ENCODE measurements at places on chromosomes 5 and 9.
A peak's percentile ranks its signal among the peaks of the same experiment; 100 is the strongest.

- DNase-seq: no peak
These were observed 313.6 kb downstream of the KCTD16 start for GRCh38 chr5:144484124-144484897.

GRCh38 chr5:174414315-174414710, 310.1 kb upstream of the MSX2 start:
- no peak for DNase-seq

DNA sequence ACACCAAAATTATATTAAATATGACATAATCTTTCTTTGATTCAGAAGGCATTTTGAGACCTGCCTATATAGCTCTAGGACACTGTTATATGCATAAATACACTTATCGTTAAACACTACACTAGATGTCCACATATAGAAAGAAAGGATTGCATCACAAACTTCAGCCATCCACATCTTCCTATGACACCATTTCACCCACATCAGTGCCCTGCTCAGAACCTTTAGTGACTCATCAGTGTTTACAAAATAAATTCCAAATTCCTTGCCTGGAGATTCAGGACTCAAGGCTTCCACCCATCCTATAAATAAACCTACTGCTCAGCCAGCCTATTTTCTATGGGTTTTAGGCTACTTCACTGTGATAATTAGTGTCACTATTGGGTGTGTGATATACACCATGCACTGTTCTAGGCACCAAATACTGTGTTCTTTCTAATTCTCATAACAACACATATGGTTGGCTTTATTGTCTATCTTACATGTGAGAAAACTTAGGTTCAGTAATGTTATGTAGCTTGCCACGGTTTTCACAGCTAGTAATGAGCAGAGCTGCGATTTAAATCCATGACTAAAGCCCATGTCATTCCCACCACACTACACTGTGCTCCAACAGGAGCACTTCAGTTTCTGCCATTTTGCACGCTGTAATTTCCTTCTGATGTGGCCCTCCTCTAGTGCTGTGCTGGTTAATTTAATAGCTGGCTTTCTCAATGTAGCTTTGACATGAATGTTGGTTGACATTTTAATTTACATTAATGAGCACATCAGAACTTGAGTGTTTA, 103.3 kb downstream of the SREK1 start:
- peak; percentile 30 for DNase-seq

- DNase-seq: no peak
These were observed 3.9 kb downstream of the FLT4 start for GRCh38 chr5:180645274-180646204.

- no peak for DNase-seq
These were observed 680.6 kb downstream of the SEMA5A start for GRCh38 chr5:8865266-8865665.

DNA sequence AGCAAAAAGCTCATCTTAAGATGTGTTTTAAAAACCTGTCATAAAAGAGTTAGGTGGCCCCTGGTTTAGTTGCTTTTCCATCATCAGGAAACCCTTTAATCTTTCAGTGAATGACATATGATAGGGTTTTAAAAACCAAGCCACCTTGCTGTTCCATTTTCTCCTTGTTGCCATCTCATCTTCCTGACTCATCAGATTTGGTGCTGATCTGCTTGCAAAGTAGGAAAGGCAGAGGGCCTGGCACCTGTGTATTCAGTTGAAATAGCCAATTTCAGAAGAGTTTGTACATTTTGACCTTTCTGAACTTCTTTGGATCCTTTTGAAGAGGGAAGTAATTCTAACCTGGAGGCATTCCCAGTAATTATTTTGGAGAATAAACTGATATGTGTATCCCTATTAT, 272.7 kb downstream of the CD180 start:
- DNase-seq: no peak

- no peak for DNase-seq
These were observed 43.1 kb downstream of the LNPEP start for GRCh38 chr5:96978812-96979449.

DNA sequence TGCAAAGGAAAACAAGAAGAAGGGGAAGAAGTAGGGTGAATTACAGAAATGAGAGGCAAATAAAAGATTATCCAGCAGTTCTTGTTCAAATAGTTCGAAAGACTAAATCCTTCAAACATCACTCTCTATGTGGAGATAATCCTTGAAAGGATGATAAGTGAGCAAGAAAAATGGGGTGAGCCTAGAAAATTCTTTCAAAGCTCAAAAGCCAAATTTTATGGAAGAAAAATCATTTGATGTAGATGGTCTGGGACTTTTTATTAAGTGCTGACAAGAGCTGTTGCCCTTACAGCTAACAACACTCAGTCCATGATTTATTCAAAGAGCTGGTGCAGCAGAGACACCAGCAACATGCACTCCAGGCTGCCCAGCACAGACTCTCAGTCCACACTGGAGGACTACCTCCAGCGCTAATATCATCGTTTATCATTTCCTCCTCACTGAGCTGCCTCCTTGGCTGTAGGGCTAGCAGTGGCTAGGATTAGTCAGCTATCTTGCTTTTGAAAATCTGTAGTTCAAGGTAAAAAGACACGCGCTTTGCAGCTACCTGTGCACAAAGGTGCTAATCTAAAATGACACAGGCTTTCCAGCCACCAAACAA, 264.8 kb upstream of the KIF2A start:
- no peak for DNase-seq

DNA sequence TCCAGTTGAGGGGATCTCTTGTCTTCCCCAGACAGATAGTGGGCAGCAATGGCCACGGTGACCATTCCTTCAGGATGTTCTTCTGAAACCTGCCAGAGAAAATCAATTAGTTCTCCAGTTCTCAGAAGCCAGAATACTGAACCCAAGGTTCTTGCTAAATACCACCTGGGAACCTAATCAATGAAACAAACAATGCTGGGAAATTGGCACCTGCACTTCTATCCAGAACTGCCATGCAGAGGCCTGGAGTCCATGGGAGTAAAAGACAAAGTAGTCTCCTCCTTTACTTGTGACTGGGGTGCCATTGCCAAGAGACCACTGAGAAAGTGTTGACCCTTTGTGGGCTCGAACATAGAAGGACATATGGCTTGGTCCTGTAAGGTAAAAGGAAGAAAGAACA, 45.7 kb downstream of the ERMP1 start:
- no peak for DNase-seq

GRCh38 chr5:111649516-111649915, 107.5 kb downstream of the NREP start:
- no peak for DNase-seq

- no peak for DNase-seq
These were observed 18.3 kb downstream of the INVS start for GRCh38 chr9:100117316-100117715.

DNA sequence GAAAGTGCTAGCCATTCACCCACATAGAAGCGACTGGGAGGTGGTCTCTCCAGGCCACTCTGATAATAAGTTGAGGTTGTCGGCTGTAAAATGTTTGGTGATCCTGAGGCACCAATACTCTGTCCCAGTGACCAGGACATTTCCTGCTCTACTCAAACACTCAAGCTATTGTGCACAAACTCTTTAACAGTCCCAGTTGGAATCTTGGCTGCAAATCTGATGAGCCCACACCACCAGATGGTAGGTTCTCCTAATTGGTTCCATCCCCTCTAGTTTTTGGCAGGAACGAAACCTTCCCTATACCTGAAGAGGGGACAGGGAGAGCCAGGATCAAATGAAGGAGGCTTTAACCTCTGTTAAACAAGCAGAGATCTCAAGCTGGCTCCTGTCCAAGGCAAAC, 14.3 kb downstream of the GRIA1 start:
- DNase-seq: no peak

- DNase-seq: peak; percentile 81
These were observed 49.6 kb upstream of the PSD2 start for GRCh38 chr5:139745800-139746690.

- DNase-seq: no peak
These were observed 510.9 kb upstream of the ZNF608 start for GRCh38 chr5:125257057-125257972.

- DNase-seq: no peak
These were observed 31.7 kb upstream of the CDKN2B start for GRCh38 chr9:22040760-22041159.

- DNase-seq: no peak
These were observed 1.9 kb downstream of the PJA2 start for GRCh38 chr5:109407913-109408312.

DNA sequence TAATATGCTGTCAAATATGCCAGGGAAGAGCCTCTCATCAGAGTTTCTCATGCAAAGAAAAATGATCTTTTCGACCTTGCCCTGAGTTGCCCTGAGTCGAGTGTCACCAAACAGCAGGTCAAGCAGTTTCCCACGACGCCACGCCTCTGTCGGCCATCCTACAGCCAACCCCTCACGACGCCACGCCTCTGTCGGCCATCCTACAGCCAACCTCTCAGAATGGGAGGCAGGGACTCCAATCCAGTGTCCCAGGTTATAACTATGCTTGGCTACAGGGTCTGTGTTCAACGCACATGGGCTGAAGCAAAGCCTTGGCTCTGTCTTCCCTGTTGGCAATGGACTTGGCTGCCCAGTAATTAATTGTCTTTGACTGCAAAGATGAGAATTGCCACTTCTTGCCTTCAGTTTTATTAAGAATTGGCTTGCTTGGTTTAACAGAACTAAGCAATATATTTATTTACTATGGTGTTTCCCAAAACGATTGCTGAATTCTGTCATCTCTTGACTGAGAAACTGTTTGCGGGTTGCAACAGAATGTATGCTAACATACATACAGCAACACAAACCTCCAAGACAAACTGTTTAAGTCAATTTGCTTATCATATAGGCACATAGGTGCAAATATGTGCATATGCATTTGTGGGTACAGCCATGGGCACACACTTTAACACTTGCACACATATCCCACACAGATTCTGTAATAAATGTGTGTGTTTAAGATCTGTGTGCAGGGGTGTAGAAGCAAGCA, 352.9 kb downstream of the GLIS3 start:
- DNase-seq: no peak

DNA sequence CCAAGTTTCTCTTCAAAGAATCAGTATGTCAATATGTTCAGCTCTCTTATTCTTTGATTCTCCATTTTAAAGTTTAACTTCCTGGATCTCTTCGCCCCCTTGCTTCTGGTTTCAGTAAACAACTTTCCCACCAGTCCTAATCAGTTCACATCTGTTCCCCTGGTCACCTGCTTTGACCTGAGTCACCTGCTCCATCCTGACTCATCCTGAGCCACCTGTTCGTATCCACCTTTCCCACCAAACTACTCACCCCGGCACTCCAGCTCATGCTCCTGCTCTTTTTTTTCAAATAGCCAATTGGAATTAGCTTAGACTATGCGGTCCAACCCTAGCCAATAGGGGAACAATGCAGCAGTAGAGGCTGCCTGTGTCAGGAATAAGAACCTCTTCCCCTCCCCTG, 23.6 kb upstream of the CSF1R start:
- DNase-seq: no peak

GRCh38 chr9:39588500-39589137, 233.2 kb downstream of the SPATA31A1 start:
- DNase-seq: no peak

- DNase-seq: no peak
These were observed 43.3 kb downstream of the PUM3 start for GRCh38 chr9:2800394-2801179.

- no peak for DNase-seq
These were observed 75.4 kb upstream of the S1PR3 start for GRCh38 chr9:88915916-88916315.

DNA sequence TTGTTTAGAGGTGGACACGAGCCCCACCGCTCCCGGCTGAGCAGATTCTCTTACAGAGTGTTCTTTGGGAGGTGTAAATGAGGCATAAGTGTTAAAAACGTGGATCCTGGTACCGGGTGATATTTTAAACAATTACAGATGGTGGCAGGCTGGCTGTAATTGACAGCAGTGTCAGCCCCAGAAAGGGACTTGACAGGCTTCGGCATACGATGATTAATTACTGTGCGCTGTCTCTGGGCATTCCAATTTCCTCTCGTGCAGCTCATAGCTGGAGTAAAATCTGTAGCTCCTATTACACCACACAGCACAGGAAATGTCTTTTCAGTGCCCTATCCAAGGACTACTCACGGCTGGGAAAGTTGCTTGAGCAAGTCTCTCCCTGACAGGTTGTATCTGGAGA, 305.4 kb upstream of the IRX2 start:
- DNase-seq: no peak

GRCh38 chr5:125190232-125191087, 444.0 kb upstream of the ZNF608 start:
- no peak for DNase-seq

GRCh38 chr5:163758283-163758711, 252.9 kb downstream of the MAT2B start:
- no peak for DNase-seq

DNA sequence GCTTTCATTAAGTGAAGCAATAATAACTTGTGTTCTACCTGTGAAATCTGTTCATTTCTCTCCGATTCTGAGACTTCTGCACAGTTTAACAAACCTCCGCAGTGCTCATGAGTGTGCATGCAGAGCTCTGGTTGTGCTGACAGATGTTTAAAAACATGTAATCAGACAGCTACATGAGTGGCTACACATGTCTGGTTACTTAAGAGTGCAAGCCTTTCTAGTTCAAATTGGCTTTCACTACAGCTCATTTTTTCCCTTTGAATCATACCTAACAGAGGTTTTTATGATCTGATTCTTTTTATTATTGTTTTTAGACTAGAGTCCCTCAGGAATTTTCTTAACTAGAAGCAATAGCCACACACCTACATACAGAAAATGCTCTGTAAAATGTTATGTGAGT, 310.2 kb downstream of the ARRDC3 start:
- no peak for DNase-seq

- DNase-seq: no peak
These were observed 122.2 kb upstream of the ITGA1 start for GRCh38 chr5:52665559-52665958.

- peak; percentile 53 for DNase-seq
These were observed 20.2 kb downstream of the ARSB start for GRCh38 chr5:78964889-78965288.

DNA sequence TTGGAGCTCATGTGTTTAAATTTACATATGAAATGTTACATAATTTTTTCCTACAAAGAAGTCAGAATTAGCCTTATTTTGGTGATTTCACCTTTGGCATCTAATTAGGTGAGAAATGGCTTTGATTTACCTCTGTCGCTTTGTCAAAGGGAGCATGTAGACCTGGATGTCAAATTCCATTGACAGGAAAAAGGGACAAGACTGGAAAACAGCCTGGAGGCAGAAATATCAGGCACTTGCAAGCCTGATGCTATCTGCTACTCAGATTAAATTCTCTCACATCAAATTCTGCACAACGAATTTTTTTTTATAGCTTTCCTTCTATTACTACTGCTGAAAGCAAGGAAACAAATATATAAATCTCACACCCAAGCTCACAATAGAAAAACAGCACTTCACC, 54.1 kb upstream of the CTNND2 start:
- no peak for DNase-seq
